ENCODE measurements at places on chromosomes 6 and 20.

DNA sequence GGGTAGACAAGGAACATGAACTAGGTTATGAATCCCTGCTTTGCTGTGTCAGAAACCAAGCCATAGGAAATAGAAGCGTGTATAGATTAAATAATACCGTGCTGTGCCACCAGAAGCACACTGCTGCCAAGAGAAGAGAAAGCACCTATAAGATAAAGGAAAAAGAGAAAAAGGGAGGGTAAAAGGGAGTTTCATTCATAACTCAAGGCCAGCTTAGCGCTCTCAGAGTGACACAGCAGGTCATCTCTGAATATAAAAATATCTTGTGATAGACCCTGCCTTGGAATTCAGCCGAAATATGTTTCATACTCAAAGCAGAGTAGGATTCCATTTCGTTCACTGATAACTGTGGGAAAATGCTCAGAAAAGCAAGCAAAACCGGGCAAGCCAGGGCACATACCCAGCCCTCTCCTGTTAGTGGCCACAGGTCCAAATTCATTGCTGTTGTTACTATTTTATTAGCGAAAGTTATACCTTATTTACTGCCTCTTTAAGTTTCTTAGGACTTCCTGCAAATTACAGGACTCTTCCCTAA lies 8.7 kb downstream of the JAG1 start:
- DNase-seq, result no peak

DNA sequence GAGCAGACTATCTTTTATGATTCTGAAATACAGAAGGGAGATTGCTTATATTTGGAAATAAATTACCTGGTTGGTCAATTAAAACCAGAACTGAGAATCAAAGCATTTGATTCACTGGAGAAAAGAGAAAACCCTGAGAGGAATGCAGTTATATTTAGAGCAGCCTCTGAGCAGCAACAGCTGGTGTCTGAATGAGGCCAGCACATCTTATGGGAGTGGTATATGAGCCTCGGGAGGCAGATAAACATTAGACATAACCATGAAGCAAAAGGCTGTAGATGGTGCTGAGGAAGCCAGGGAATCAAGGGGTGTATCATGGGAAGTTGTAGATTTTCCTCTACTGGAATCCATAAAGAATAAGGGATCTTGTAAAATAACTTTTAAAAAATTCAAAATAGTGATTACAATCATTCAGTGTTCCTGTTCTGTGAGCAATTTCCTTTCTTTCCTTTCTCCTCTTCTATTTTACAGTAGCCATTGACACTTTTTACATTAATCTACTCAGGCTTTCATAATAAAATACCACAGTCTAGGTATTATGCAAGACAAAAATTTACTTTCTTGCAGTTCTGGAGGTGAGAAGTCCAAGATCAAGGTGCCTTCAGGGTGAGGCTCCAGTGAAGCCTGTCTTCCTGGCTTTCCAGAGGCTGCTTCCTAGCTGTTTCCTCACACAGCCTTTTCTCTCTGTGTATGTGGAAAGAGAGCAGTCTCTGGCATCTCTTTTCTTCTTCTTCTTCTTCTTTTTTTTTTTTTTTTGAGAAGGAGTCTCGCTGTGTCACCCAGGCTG lies 32.8 kb upstream of the ENPP5 start:
- DNase-seq, result no peak

DNA sequence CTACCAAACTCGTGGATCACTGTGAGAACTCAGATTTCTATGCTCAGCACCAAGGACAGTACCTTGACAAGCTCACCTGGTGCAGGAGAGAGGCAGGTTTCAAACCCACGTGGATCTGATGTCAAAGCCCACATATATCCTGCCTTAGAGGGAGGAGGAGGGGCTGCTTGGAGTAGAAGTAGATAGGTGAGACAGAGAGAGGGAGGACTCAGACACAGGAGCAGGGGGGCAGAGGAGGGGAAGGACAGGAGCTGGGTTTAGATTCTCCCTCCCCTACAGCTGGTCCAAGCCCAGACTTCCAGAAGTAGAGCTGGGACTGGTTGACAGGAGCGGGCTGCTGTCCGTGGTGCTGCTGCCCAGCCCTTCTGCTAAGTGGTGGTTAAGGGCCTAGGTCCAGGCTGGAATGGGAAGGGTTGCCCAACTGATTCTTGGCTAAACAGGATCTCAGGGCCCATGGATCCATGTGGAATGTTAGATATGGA lies 77.5 kb downstream of the CDH22 start:
- DNase-seq, result no peak

DNA sequence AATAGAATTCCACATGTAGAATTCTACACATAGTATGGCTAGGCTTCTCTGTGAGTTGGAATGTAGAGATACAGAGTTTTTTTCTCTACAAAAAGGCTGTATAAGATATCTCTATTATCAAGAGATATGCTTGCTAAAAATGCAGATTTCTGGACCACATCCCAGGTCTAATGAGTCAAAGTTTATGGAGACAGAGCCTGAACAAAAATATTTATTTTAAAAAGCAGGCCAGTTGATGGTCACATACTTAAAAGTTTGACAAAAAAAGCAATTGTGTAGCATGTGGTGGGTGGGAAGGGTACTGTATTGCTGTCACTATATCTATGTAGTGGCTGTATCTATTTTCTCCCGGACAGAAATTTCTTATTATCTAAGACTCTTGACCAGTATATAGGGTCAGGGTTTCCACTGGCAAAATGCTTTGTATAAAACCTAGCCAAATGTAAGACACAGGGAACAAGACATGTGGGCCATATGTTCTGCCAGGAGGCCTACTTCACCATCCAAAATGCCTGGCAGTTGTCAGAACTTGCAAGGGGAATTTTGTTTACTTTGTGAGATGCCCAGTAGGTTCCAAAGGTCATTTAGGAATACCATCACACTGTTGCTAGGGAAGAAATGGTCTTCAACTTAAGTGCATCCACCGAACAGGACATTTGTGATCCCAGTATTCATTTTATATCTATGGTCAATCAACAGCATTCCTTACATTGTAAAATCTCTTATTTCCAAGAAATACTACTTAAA lies 60.6 kb downstream of the SHPRH start:
- no peak for DNase-seq

DNA sequence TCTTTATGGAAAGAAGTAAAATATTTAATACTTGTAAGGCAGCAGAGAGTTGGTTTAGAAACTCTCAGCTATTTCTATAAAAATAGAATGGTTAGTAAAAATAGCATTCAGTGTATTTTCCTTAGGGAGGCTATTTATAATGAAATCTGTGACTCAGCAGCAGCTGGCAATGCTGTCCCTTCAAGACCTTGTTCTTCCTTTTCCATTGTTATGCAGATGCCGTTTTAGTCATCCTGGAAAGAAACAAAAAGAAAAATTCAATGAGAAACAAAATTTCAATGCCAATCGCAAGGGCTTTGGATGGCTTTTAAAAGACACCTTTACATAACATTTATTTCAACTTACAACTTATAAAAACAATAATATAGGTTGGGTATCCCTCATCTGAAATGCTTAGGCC lies 17.5 kb downstream of the MPC1 start:
- no peak for DNase-seq

- peak; percentile 25 for DNase-seq
These were observed 779 bp downstream of the HEBP2 start for GRCh38 chr6:138404666-138405337.

DNA sequence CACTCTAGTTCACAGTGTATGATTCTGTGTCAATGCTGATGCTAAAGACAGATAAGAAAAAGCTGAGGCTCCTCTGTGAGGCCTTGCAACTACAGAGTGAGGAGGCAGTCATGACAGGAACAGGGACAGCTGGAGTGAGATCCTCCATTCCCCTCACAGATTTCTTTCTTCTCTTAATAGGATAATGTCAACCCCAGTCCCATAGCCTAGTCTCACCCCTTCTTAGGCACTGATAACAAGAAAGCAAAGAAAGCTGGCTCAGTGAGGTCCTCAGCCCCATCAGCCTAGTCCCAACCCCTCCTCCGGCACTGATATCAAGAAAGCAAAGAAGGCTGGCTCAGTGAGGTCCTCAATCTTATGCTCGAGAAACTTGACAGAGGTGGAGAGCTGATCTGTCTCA lies 2.1 kb upstream of the PTCHD4 start:
- DNase-seq, result no peak

GRCh38 chr6:119612176-119612891 lies 262.8 kb upstream of the MAN1A1 start:
- no peak for DNase-seq

DNA sequence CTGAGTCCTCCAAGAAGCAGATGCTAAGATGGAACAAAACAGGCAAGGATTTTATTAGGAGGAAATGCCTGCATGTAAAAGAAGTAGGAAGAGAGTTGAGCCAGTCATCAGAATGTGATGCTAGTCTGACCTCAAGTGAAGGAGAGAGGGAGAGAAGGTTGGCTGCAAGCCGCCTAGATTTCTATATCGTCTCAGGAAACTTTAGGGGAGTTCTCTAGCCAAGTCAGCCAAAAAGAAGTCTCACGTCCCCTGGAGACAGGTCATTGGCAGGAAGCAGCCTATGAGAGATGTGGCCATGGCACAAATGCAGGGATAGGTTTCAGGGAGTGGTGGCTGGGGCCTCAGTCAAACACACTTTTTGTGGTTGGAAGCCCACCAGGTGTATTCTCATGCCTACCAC lies 378.0 kb downstream of the CD109 start:
- no peak for DNase-seq

GRCh38 chr20:17138237-17138636 lies 88.6 kb upstream of the PCSK2 start:
- no peak for DNase-seq

DNA sequence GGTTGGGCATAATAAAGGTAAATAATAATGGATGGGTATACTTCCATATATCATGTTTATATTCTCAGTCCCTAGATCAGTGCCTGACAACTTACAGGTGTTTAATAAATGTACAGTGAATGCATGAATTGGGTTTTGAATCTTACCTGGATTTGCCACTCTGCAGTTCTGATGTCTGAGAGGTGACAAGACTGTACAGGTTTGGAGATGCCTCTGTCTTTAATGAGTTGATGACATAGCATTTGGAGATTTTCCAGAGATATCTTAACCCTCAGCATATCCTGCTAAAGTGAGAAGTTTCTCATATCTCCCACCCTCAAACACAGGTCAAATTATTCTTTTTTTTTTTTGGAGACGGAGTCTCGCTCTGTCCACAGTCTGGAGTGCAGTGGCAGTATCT lies 2.2 kb downstream of the ANKS1A start:
- DNase-seq, result no peak

DNA sequence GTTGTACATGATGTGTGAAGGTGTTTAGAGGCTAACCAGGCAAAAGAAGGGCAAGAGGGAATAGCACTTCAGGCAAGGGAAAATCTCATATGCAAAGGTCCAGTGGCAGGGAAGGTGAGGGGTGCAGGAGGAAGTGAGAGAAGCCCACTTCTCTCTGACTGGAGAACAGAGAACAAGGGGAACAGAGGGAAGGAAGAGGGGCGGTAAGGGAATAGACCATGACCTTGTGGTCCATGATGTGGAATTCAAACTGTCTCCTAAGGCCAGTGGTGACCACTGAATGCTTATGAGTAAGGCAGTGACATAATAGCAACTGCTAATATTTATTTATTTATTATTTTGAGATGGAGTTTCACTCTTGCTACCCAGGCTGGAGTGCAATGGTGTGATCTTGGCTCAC lies 20.6 kb upstream of the SLC9A8 start:
- DNase-seq, result no peak

DNA sequence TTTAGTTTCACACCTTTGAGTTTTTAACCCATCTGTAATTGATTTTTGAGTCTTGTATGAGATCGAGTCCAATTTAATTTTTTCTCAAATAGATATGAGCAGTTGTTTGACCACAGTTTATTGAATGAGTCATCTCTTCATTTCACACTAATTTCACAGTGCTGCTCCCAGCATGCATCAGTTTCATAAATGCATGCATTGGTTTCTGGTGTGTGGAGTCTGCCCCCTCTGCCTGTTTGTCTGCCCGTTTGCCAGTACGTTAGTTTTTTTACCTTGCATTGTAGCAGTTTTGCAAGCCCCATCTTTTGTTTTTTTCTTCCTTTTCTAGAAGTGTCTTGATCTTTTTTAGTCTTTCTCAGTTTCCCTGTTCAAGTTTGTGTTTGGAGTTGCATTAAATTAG lies 11.9 kb downstream of the SLX4IP start:
- peak; percentile 29 for DNase-seq

DNA sequence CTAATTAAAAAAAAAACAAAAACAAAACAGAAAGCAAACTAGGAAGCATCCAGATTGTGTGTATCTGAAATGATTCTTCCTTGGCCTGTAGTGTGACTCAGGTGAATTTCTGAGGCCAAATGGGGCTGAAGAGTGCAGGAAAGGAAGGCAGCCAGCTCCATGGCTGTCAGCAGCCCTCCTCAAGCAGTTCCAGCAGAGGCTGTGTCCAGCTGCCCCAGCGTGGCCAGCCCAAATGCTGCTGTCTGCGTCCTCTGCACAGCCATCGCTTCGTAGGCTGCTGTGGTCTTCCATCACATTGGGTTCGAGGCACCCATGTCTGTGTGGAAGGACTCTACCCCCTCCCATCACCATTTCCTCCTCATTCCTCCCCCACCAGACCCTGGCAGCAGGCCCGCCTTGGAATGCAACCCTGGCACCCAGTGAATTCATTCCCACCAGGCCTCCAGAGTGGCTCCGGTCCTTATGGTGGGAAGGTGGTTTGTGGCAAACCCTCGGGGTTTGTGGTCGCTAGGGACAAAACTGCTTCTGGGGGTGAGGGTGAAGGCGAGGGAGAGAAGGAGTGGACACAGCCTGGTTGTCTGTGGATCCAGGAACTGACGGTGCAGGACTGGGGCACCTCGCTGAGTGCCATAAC lies 81.5 kb downstream of the MYLK4 start:
- DNase-seq, result no peak

GRCh38 chr6:159047891-159048685 lies 3.3 kb upstream of the TAGAP start:
- DNase-seq, result no peak

- no peak for DNase-seq
These were observed 379.0 kb downstream of the PHF3 start for GRCh38 chr6:64014595-64014994.

- no peak for DNase-seq
These were observed 15.4 kb downstream of the FOXC1 start for GRCh38 chr6:1624851-1625781.

All from activated effector memory CD4-positive, alpha-beta T cell treated with Interleukin-2 at 50 U/mL for 16 hours (primary cell).